ENCODE measurements at places on chromosomes 1 and 21.

DNA sequence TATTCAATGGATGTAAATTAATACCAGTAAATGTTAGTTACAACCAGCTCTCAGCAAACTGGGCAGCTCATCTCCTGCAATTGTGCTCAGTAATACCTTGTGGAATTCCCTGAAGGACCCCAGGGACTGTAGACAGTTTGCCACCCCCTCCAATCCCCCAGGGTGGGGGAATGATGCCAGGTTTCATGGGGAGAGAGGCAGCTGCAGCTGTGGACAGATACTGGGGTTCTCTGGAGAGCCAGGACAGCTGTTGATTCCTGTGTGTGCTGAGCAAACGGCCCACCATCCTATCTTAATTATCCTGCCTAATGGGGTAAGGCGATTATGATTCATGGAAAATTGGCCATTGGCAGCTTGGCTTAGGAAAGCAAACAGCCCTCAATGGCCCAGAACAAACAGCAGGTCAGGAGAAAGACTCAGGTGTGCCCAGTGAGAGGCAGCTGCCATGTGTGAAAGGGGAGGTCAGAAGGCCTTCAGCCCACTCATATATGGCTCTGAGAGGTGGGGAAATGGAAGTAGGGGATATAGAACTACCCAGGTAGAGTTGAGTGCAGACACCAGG lies 148.9 kb upstream of the CTTNBP2NL start:
- DNase-seq, result no peak

DNA sequence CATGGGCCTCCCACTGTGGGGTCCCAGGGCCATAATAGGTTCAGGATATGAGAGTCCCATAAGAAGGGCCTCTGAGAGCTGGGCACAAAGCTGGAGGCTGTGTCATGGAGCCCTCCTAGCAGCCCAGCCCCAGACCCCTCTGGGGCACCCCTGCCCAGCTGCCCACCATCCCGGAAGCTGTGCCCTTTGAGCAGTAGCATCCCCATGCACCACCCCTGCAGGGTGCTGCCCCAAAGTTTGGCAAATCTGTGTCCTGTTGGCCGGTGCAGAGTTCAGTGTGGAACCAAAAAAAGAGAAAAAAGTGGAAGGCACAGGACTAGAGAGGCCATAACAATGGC lies 17.6 kb downstream of the TNNT2 start:
- no peak for DNase-seq

DNA sequence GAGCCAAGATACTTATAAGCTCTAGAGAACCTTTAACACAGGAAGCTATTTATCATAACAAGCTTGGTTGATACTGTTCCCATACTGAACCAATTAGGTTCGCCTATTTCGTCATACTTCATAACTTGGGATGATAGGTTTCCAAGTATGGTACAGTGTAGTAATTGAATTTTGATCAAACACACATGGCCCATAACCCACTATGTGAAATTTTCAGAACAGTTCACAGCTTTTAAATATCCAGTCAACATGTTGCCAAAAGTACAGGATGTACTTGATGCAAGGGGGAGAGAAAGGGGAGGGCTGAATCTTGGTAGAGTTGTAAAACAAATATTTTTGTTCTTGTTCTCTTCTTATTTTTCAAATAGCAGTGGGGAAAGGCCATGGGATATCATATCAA lies 86.6 kb downstream of the TM2D1 start:
- no peak for DNase-seq

GRCh38 chr1:162376691-162377090 lies at the start of gene SPATA46:
SPATA46 (minus strand) TSS chr1:162376854; CDS start chr1:162376790, 64 bp downstream.
- no peak for DNase-seq

- no peak for DNase-seq
Measured at GRCh38 chr1:42979896-42980800, 21.5 kb upstream of the SLC2A1 start.

- DNase-seq, result no peak
Measured at GRCh38 chr1:2962541-2962940, 58.7 kb upstream of the ACTRT2 start.

DNA sequence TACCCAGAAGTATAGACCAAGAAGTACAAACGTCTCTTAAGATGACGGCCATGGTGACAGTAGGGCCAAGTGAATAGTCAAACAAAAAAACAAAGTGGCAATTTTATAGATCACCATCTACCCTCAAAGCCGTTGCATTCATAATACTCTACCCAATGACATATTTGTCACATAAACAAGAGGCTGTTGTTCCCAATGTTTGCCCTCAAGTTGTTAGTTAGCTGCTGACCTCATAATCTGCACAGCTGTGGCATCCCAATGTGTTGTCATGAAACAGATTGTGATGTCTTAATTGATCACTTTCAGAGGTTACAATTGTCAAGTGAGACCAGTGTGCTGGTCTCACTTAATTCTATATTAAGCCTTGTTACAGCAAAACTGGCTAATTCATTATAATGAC lies 333.8 kb downstream of the ST6GALNAC3 start:
- no peak for DNase-seq

GRCh38 chr1:99589186-99589636 lies 56.7 kb upstream of the PALMD start:
- no peak for DNase-seq

GRCh38 chr1:223748773-223749733 lies 36.7 kb downstream of the CAPN2 start:
- peak; percentile 65 for DNase-seq
